ENCODE measurements at places on chromosomes 3 and 15.

GRCh38 chr3:141129049-141129448 lies 77.9 kb downstream of the SPSB4 start:
- no peak for DNase-seq

DNA sequence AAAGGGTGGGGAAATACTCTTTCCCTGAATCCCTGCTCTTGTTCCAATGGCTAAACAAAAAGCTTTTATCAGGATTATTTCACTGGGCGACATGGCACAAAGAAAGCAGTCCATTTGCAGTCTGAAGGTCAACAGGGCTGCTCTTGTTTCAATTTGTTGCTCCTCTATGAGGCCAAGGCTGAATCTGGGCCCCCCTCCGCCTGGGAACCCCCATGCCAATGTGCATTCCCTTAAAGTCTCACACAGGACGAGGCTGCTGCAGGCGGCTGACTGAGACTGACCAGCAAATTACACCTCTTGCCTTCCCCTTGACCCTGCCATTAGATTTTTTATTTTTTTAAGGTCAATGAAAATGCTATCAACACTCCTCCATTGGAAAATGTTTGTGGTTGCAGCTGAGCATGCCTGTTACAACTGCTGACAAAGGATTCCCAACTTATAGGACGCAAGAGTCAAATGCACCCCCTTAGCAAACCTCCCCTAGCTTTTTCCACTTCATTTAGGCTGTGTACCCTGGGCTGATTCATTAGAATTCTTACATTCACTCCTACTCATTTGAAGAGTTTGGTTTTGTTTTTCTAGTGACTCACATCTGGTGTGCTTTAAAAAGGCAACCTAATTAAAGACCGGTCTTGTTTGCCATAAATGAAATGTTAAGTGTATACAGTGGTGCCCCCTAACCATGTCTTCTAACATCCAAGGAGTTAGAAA lies 60.8 kb upstream of the ARHGEF3 start:
- no peak for DNase-seq

GRCh38 chr3:184982076-184982475 lies 170.1 kb downstream of the VPS8 start:
- DNase-seq = no peak

DNA sequence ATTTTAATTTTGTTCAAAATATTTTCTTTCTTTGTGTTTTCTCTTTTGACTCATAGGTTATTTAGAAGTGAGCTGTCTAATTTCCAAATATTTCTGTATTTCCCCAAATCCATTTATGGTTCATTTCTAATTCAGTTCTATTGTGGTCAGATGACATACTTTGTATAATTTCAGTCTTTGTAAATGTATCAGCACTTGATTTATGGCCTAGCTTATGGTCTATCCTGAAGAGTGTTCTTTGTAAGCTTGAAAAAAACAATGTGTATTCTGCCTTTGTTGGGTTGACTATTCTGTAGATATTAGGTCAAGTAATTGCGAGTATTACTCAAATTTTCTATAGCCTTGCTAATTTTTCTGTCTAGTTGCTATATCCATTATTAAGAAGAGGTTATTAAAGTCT lies 311.2 kb downstream of the OCA2 start:
- DNase-seq = no peak

GRCh38 chr3:134080761-134081160 lies 51.0 kb upstream of the SLCO2A1 start:
- no peak for DNase-seq

GRCh38 chr15:99632521-99632920 lies 66.7 kb downstream of the MEF2A start:
- no peak for DNase-seq

Measured in CD4-positive, alpha-beta T cell treated with Interferon alpha-2 for 1 hour (primary cell).